ENCODE measurements at places on chromosomes 6 and 20.
A peak's percentile ranks its signal among the peaks of the same experiment; 100 is the strongest.

- no peak for DNase-seq
Measured at GRCh38 chr6:43921548-43922425, 151.8 kb downstream of the VEGFA start.

DNA sequence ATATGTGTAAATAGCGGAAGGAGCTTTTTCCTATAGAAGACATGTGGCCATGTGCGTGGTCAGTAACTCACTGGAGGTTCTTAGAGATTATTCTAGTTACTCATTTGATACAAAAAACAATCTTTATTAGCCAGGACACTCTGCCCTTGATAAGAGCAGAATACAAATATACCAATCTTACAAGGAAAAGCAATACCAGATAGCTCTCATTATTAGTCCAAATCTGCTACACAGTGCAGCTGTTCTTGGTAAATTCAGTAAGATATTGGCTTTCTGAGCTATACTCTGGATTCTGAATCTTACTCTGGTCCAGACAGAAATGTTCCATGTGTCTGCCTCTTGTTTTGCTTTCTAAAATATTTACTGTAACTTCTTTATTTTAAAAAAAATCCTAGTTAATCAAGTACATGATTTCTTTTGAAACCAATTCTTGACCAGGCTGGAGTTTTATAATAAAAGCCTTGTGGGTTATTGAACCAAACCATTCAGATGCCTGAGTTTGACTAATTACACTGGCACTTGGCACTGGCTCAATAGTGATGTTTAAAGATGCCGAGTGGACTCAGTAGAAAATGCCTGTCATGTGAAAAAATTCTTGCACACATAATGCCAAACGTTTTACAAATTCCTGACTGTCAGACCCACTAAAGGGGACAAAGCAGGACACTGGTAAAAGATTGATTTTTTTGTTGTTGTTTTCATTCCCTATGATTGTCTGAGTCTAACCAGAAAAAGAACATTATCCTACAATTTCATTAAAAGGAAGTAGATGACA lies 242.8 kb upstream of the TCF21 start:
- DNase-seq: peak; percentile 46

DNA sequence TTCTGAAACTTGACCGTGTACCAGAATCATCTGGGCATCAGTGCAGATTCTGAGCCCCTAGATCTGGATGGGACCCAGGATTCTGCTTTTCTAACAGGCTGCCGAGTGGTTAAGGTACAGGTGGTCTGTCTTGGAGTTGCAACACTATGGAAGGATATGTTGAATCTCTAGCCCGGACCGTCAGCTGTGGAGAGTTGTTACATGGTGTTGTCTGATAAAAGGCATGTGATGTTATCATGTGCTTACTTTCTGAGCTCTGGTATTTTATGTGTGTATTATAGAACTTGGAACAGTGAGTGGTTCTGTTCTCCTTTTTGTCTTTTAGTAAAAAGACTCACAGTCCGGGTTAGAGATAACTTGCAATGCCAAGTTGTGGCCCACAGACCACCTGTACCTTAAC lies 123.0 kb downstream of the JARID2 start:
- no peak for DNase-seq

- peak; percentile 60 for DNase-seq
Measured at GRCh38 chr6:89818977-89819335, 638 bp downstream of the MDN1 start.

DNA sequence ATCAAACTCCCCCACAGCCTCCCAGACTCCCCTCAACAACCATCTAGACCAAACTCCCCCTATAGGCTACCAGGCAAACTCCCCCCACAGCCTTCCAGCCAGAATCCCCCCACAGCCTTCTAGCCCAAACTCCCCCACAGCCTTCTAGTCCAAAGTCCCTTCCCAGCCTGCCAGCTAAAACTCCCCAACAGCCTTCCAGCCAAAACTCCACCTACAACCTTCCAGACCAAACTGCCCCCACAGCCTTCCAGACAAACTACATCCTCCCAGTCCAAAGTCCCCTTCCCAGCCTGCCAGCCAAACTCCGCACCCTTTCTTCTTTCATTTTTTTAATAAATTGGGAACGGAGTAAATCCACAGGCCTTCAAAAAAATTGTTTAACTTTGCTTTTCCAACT lies 37.4 kb upstream of the SYNDIG1 start:
- DNase-seq: no peak

DNA sequence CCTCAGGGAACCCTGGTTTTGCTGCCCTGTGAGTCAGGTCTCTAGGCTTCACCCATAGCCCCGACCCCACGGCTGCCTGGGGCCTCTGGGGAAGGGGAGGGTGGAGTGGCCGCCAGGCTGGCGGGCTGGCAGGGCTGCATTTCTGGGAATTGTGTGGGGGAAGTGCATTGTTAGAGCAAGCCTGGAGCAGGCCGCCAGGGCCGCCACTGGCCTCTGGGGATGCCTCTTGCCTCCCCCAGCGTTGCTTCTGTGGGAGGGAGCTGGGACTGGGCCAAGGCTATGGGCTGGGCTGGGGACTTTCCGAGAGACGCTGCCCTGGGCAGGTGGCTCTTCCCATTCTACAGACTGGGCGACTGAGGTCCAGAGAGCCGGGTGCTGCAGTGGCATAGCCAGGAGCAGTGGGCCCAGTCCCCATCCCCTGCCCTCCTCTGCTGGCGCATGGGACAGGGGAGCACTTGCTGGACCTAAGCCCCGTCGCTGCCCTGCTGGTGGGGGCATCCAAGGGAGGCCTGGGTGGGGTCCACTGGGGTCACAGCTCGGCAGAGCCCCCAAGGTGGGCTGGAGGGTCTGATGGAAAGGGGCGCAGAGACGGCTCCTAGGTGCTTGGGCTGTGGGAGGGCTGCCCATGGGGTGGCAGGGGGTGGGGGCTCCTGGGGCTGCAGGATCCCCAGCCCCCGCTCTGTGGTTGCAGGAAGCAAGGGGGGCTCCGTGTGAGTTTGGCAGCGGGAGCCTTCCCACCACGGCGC lies 6.6 kb upstream of the SOX18 start:
- DNase-seq: no peak

DNA sequence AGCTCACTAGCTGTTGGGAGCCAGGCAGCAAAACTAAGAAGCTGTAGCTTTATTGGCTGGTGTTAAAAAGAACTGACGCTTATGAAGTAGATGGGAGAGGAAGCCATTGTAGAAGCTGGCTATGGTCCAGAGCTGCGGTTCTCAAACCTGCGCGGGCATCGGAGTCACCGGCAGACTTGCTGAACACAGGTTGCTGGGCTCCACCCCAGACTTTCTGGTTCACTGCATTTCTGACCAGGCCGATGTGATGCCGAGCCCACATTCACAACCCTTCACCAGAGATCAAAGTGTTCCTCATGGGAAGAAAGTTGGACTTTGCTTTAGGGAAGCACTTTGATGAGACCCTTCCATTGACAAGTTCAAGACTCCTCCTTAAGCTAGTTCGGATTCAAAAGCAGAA lies 231.6 kb downstream of the QKI start:
- DNase-seq: no peak

DNA sequence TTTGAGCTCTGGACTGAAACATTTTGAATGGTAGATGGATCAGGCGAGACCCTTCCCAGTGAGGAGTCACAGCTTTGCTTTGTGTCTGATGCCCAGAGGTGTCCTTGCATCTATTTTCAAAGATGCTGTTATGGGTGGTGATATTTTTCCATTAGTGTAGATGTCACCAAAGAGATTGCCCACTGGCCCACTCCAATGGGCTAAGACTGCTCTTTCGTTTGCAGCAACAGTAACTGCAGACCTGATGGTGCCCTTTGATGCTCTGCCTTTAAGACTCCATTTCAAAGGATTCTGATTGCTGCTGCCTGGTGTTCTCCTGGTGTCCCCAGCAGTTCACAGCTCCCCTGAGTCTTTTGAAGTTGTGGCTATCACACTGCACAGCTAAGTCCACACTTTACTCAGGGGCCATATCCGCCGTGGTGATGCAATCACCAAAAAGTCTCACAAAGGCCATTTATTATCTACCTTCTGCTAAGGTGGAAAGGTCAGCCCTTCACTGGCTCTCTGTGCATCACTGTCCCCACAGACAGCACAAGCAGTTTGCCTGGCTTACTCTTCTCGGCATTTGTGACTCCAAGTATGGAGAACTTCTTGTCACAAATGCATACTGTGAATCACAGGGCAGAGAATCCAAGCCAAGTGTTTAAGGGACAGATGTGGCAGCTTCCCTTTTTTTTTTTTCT lies 56.4 kb downstream of the NOX3 start:
- DNase-seq: no peak

DNA sequence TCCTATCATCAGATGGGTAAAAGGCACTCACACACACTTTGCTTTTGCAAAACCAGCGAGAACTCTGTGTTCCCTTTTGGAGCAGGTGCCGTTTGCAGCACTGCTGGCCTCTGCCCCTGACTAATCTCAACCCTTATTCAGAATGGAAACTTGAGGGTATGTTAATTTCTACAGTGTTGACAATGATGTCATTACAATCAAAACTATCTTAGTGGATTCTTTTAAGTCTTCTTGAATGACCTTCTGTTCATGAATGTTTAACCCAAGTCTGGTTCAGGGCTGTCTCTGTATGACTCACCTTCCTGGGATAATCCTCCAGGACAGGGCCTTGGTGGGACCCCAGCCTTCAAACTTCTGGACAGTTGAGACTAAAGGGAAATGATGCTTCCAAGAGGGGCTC lies 197.9 kb downstream of the CDH4 start:
- DNase-seq: no peak

GRCh38 chr6:81126150-81126549 lies 626.3 kb downstream of the TENT5A start:
- no peak for DNase-seq

GRCh38 chr20:34458631-34459030 lies 57.6 kb upstream of the DYNLRB1 start:
- no peak for DNase-seq

GRCh38 chr6:131451321-131452144 lies 121.5 kb upstream of the ARG1 start:
- DNase-seq: no peak

DNA sequence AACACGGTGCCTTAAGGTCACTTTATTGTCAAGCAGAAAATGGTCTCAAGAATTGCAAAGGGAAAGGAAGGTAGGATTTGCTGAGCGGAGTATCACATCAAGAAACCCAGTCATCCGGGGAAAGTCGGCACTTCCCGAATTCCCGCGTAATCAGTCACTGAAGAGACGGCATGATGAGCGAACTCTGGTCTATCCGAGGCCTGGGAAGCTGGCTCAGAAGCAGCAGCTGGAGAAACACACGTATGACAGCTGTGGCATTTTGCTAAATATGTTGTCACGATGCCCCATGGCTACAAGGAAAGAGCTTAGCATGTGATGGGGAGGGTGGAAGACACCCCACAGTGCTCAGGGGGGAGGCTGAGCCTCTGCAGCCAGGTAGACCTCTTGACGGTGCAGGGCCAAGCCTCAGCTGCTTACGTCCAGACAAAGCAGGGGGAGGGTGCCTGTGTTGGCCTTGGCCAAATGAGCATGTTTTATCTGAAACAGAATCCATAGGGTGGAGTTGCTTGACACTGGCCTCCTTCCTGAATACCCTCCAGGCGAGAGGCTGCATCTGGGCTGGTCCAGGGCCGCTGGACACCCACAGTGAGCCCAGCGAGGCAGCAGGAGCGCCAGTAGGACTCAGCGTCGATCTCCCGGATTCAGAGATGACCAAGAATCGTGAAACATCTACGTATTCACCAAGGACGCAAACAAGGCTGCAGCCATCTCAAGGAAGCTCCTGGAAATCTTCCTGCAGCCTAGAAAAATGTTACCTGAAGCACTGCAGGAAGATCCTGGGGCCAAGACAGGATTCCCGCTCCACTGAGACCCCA lies 118.8 kb upstream of the AFDN start:
- no peak for DNase-seq

DNA sequence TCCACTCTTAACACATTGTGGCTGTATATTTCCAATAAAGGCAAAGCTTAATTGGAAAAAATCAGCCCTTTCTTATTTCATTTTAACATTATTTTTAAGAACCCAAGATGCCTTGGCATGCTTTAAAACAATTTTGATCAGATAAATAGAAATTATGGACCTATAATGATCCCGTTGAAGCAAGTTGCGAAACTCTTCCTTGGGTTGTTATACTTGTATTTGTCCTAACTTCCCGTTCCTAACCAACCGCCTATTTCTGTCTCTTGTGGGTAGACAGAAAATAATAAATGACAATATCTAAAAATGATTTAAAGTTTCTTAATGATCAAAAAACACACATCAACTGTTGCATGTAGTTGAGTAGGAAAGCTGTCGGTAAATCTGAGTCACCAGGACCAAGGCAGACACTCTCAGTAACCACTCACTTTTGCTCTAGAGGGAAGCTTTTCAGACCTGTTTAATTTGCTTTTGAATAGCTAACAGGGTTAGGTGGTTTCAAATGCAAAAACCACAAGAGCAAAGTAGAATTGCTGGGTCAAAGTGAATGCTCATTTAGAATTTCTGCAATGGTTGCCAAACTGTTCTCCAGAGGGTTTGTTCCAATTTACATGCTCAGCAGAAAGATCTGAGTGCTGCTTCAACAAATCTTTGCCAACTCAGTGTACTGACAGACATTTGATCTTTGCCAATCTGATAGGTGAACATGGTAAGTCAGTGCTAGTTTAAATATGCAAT lies 34.2 kb upstream of the KCNK5 start:
- DNase-seq: peak; percentile 16

GRCh38 chr6:110971468-110971867 lies 10.4 kb upstream of the RPF2 start:
- no peak for DNase-seq

GRCh38 chr20:47428164-47428563 lies 71.7 kb upstream of the ZMYND8 start:
- DNase-seq: no peak

- DNase-seq: no peak
Measured at GRCh38 chr20:36861625-36861874, 14.4 kb upstream of the TLDC2 start.

GRCh38 chr6:154548130-154548830 lies 37.8 kb upstream of the CNKSR3 start:
- DNase-seq: no peak

GRCh38 chr6:21037453-21037852 lies 503.2 kb downstream of the CDKAL1 start:
- DNase-seq: no peak

DNA sequence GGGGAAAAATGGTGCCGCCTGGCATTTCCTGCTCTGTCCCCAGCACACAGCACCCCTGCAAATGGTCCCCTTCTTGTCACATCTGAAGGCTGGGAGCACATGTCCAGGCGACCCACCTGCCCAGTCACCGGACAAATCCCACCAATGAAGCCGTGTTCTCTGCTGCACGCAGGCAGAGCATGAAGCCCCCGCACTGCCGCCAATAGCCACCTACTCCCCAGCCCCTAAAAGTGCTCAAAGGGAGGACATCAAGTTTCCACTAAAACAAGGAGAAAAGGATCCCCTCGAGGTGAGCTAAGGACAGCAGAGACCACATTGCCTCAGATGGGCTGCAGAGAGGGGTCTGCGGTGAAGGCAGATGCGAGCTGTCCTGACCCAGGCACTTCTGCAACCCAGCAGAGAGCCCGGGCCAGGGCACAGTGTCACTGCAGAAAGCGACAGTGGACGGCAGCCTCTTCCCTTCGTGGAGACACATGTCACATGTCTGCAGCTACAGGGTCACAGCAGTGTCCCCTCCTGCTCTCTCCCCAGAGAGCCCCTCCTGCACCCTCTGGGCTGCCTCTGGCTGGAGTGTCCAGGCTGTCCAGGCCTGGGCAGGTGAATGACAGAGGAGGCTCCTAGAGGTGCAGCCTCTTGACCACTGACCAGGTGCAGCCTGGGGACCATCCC lies 221.5 kb downstream of the PREX1 start:
- no peak for DNase-seq
